Activated CD8-positive, alpha-beta memory T cell treated with anti-CD3 and anti-CD28 coated beads for 48 hours (primary cell): ENCODE measurements at places on chromosomes 1 and 21.

GRCh38 chr1:50568782-50569181 lies 145.5 kb upstream of the DMRTA2 start:
- no peak for DNase-seq

DNA sequence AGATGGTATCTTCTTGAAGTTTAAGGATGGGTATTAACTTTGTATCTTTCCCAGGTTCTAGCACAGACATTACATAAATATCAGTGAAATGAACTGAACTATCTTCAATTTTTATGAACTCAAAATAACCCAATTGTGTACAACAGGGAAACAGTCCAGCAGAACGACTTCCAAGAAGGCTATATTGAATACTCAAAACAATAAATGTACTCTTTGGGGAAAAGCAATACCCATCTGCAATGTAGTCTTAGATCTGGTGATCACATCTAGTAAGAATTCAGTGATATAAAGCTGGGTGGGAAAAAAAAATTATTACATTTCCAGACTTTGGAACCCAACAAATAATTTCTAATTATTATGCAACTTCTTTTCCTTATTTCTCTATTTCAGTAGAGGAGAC lies 33.1 kb upstream of the GORAB start:
- DNase-seq, result no peak

DNA sequence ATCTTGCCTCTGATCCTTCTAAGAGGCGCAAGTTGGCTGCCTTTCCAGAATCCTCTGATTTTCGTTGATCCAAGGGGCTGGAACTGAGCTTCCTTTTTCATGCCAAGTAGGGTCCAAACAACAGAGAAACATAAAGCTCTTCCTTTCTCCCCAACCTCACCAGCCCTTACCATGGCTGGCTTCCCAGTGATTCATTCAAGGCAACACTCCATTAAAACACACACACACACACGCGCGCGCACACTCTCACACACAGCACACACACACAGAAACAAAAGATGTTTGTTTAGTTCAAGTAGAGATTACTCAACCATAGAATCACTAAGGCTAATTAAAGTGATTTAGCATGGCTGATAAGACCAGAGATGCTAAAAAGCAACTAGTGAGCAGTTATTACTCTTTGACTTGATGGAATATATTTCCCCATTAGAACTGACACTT lies 13.0 kb upstream of the GUCA2A start:
- no peak for DNase-seq

GRCh38 chr1:10958614-10959013 lies 53.8 kb upstream of the TARDBP start:
- no peak for DNase-seq

- no peak for DNase-seq
Measured at GRCh38 chr1:102435483-102435882, 438.8 kb upstream of the OLFM3 start.
